ENCODE measurements at places on chromosomes 5 and 9. TPM values are rescaled to one million over a fixed set of nuclear protein-coding genes. Genes with fewer than 3 reads are reported as not detected.

DNA sequence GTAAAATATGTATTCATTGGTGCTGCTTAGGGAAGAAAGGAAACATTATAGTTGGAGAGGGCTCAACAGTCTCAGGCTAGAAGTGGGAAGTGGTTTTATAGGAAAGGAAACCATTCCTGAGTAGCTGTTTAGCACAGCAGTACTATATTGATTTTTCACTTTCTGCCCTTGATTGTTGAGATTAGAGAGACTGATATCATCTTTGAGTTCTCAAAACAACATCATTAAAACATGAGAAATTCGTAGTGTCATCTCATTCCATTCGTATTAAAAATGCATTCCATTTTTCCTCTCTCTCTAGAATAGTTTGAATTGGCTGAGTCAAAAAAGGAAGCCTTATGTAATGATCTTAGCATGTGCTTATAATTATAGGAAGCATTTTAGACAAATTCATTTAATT, 14.1 kb downstream of the POLR3G start:
- no peak overlapping the region for H3K4me3 ChIP-seq
- no peaks in the 10 kb centered on the region for H3K4me1 ChIP-seq
- DNase-seq = no peak
- H3K36me3 ChIP-seq = no peaks in the 10 kb centered on the region
- no peaks in the 10 kb centered on the region for H3K27me3 ChIP-seq

DNA sequence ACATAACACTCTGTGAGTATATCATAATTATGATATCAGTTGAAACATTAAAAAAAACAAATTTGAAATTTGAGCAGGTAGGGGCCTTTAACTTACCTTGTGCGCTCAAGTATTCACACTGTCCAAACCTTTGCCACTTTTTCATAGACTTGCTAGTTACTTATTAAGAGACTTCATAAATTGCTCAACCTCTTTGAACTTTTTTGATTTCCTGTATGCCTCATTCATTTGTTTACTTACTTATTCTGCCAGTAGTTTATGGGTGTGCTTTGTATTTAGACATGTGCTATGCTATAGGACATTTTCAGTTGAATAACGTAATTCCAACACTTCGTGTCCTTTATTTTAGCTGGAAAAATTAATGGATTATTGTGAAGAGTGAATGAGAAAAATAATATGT, 204.8 kb downstream of the HCN1 start:
- H3K4me3 ChIP-seq = no peak overlapping the region
- DNase-seq = no peak
- no peaks in the 10 kb centered on the region for H3K36me3 ChIP-seq

ALDH1A1 gene
- total RNA-seq = 20.7 TPM

- H3K36me3 ChIP-seq = peaks cover 10% of the 10 kb centered on the region
- H3K4me1 ChIP-seq = peaks cover 88% of the 10 kb centered on the region
- H3K27ac ChIP-seq = peak overlapping the region; percentile 94
- H3K4me3 ChIP-seq = no peak overlapping the region
Measured at GRCh38 chr5:149488645-149489306, 62.5 kb downstream of the CSNK1A1 start.

DNA sequence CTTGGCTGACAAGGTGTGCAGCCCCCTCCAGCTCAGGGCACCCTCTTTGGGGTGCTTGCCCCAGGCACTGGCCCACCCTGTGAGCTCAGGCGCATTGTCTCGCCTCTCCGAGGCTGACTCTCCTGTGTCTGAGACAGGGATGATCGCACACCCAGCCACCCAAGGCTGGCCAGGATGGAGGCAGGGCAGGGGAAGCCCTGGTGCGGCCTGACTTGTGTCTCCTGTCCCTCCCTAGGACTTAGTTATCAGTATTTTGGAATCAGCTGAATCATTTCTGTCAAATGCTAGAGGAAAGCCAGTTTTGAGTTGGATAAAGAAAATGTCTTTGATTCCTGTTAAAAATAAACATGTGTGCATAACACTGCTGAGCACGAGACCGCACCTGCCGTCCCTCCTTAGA, 2.5 kb upstream of the DBH start:
- H3K36me3 ChIP-seq = no peaks in the 10 kb centered on the region
- DNase-seq = no peak

SPAG8 gene
- total RNA-seq = 3.4 TPM

DNA sequence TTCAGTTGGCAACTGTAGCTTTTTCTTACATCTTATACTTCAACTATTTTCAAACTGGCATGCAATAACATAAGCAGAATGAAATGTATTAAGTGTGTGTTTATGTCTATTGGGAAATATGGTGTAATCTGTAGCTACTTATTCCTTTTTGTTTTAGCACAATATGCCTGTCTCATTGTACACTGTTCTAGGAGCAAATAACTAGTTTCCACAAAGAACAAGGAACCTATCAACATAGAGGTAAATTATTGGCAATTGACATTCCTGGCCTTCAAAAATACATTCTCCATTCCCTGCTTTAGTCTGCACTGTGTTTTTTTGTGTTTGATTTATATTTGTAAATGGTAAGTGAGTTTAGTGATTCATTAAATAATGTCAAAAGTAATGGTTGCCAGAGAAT, 75.7 kb downstream of the FBXL7 start:
- H3K4me3 ChIP-seq = no peak overlapping the region
- peaks cover 65% of the 10 kb centered on the region for H3K4me1 ChIP-seq
- H3K36me3 ChIP-seq = peaks cover 4% of the 10 kb centered on the region
- H3K27me3 ChIP-seq = no peaks in the 10 kb centered on the region
- DNase-seq = no peak

PRLR gene
- total RNA-seq = 0.66 TPM

GRCh38 chr5:149313151-149313841, 32.0 kb upstream of the GRPEL2 start:
- peaks cover 32% of the 10 kb centered on the region for H3K4me1 ChIP-seq
- peaks cover 65% of the 10 kb centered on the region for H3K36me3 ChIP-seq
- H3K27me3 ChIP-seq = no peaks in the 10 kb centered on the region
- no peak overlapping the region for H3K4me3 ChIP-seq

DNA sequence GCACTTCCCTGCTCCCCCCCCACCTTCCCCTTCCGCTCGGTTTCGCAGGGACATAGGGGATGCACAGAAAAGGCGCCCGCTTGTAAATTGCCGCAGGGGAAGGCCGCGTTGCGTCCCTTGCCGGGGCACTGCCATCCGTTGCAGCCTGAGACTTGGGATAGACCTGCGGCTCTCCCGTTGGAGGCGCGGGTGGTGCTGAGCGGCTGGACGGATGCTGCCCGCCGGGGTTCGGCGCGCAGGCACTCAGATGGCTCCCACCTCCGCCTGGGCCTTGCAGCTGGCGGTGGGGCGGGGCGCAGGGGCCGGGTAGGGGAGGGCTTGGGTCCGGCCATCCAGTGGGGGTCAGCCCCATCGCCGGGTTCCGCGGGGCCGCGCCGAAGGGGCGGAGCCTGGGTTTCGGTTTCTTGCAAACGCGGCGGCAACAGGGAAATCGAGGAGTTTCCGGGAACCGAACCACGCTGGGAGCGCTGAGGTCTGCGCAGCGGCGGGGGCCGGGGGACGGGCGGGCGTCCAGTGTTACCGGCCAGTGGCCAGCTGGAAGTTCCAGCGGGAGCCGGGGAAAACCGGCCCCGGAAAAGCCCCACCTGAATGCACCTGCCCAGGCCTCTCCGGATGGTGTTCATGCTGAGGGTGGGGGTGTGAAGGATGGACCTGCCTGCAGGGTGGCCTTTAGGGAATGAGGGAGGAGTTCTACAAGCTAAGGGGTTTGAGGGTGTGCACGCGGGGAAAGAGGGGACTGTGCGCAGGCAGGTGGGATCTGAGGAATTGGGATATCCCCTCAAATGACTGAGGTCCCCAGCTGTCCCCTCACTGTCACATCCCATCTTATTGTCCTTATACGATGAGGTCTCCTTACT, 6.3 kb upstream of the IRF1 start:
- peak overlapping the region; percentile 77 for H3K4me3 ChIP-seq
- peak overlapping the region; percentile 99 for H3K27ac ChIP-seq

PCDHGC3 gene
- total RNA-seq = 15.6 TPM

- peaks cover 3% of the 10 kb centered on the region for H3K36me3 ChIP-seq
- H3K27me3 ChIP-seq = no peaks in the 10 kb centered on the region
- DNase-seq = no peak
- H3K4me3 ChIP-seq = no peak overlapping the region
- H3K27ac ChIP-seq = no peak overlapping the region
Measured at GRCh38 chr5:107426209-107426608, 244.5 kb downstream of the EFNA5 start.

CTSV gene
- 0.14 TPM for total RNA-seq

CLINT1 gene
- total RNA-seq = 48.6 TPM

DNA sequence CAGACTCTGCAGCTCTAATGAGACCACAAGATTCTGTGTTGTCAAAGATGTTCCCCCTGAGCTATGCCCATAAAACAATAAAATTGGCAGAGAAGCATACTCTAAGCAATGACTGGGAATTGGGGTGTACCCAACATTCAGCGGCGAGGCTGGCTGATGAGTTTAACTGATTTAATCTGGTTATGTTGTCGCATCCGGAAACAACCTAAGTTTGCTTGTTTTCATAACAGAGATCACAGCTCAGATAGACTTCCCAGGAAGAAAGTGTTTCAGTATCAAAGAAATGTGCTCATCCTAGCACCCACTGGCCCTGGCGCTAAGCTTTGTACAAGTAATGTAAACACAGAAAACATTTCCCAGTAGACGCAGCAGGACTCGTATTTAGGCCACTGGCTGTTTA, 7.4 kb downstream of the SEMA5A start:
- peaks cover 70% of the 10 kb centered on the region for H3K4me1 ChIP-seq
- no peaks in the 10 kb centered on the region for H3K27me3 ChIP-seq
- H3K27ac ChIP-seq = peak overlapping the region; percentile 80
- no peak for DNase-seq

GRCh38 chr9:137464291-137464999, 5.3 kb upstream of the NSMF start:
- no peak overlapping the region for H3K4me3 ChIP-seq
- H3K36me3 ChIP-seq = peaks cover 3% of the 10 kb centered on the region
- H3K27me3 ChIP-seq = no peaks in the 10 kb centered on the region
- no peak overlapping the region for H3K27ac ChIP-seq

- H3K36me3 ChIP-seq = no peaks in the 10 kb centered on the region
- no peak for DNase-seq
Measured at GRCh38 chr5:168366116-168366515, 74.7 kb downstream of the WWC1 start.

GRCh38 chr5:157924931-157925729, 66.2 kb upstream of the CLINT1 start:
- DNase-seq = no peak
- H3K27me3 ChIP-seq = no peaks in the 10 kb centered on the region
- no peak overlapping the region for H3K4me3 ChIP-seq
- H3K36me3 ChIP-seq = no peaks in the 10 kb centered on the region
- no peak overlapping the region for H3K27ac ChIP-seq

CXCL14 gene
- 0.49 TPM for total RNA-seq

GRCh38 chr5:88248094-88248493, 20.6 kb downstream of the TMEM161B start:
- H3K36me3 ChIP-seq = no peaks in the 10 kb centered on the region
- no peak overlapping the region for H3K4me3 ChIP-seq
- H3K4me1 ChIP-seq = peaks cover 26% of the 10 kb centered on the region
- no peak for DNase-seq
- H3K27ac ChIP-seq = no peak overlapping the region

GRCh38 chr5:42767491-42768105, 11.0 kb downstream of the CCDC152 start:
- H3K27ac ChIP-seq = no peak overlapping the region
- H3K4me3 ChIP-seq = no peak overlapping the region
- peaks cover 5% of the 10 kb centered on the region for H3K4me1 ChIP-seq
- no peaks in the 10 kb centered on the region for H3K36me3 ChIP-seq
- no peaks in the 10 kb centered on the region for H3K27me3 ChIP-seq
- no peak for DNase-seq

GRCh38 chr5:32229586-32229985, 55.5 kb upstream of the GOLPH3 start:
- peaks cover 43% of the 10 kb centered on the region for H3K4me1 ChIP-seq
- H3K27me3 ChIP-seq = no peaks in the 10 kb centered on the region
- DNase-seq = no peak
- H3K27ac ChIP-seq = no peak overlapping the region
- no peak overlapping the region for H3K4me3 ChIP-seq
- peaks cover 34% of the 10 kb centered on the region for H3K36me3 ChIP-seq

MACROH2A1 gene
- total RNA-seq = 103 TPM

PPP1R26 gene
- 20.9 TPM for total RNA-seq

DNA sequence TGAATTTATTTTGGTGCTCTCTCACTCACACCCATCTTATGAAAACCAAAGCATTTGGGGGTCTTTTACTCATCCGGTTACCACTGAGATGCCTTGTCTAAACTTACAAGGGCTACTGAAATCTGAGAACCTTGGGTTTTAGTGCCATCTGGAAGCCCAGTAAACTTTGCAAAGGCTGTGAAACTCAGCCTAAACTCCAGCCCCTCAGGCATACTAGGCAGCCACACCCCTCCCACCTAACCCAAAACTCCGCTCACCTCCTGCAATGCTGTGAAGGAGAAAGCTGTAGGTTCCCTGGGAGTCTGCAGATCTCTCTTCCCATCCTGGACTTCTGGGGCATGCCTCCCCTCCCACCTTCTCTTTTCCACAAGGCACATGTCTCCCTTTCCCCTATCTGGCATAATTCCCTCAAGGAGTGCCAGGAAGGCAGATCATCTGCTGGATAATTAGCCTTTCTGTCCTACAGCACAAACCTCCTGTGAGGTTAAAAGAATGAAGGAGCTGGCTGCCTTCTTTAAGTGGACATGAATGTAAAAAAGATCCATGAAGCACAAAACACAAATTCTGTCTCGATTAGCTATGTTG, 71.5 kb upstream of the ANXA1 start:
- H3K27me3 ChIP-seq = peaks cover 5% of the 10 kb centered on the region
- no peak for DNase-seq
- H3K4me1 ChIP-seq = no peaks in the 10 kb centered on the region
- no peaks in the 10 kb centered on the region for H3K36me3 ChIP-seq

- no peaks in the 10 kb centered on the region for H3K27me3 ChIP-seq
- no peak for DNase-seq
- no peak overlapping the region for H3K4me3 ChIP-seq
- peaks cover 74% of the 10 kb centered on the region for H3K36me3 ChIP-seq
Measured at GRCh38 chr5:142904416-142904815, 134.2 kb downstream of the ARHGAP26 start.

S100Z gene
- total RNA-seq = not detected

PCDHA9 gene
- total RNA-seq = not detected

C5orf52 gene
- total RNA-seq = not detected

DNA sequence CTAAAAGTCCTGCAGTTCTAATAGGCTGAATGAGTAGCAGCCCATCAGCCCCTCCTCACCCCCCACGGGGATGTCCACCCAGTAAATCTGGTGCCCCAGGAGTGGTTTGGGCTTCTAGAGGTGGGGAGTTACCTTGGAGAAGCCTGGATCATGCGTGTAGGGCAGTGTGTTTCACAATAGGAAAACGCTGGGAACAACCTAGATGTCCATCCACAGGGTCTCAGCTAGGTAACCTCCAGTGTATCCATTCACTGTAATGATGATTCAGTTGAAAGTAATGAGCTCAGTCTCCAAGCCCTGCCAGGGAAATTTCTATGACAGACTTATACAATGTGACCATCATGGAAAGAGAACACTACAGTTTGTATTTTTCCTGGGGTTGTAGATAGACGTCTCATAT, 51.8 kb downstream of the NDST1 start:
- H3K36me3 ChIP-seq = peaks cover 22% of the 10 kb centered on the region
- DNase-seq = no peak
- H3K4me1 ChIP-seq = peaks cover 24% of the 10 kb centered on the region
- no peaks in the 10 kb centered on the region for H3K27me3 ChIP-seq
- no peak overlapping the region for H3K4me3 ChIP-seq

IL4 gene
- total RNA-seq = not detected

GRCh38 chr5:76688836-76689235, 27.1 kb upstream of the F2R start:
- H3K27me3 ChIP-seq = no peaks in the 10 kb centered on the region
- H3K27ac ChIP-seq = no peak overlapping the region
- H3K36me3 ChIP-seq = no peaks in the 10 kb centered on the region
- no peak overlapping the region for H3K4me3 ChIP-seq

ZNF354C gene
- total RNA-seq = 5.2 TPM

DNM1 gene
- 4.9 TPM for total RNA-seq

All from left ventricle myocardium inferior (tissue), 1 donor.